ENCODE measurements at places on chromosomes 7 and 10.

DNA sequence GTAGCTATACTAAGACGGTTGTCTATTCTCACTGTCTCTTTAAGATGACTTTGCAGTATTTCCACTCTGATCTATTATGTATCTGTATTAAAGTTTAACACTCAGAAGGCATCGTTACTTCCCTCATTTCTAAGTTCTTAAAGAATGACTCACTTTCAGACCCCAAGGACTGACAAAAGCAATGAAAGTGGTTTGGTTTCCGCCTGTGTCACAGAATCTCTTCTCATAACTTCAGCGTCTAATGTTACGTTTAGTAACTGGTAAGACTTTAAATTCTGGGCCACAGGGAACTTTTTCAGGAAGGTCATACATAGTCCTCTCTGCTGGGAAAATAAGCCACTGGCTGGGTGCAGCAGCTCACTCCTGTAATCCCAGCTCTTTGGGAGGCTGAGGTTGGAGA, 892.0 kb upstream of the AUTS2 start:
- DNase-seq: no peak

DNA sequence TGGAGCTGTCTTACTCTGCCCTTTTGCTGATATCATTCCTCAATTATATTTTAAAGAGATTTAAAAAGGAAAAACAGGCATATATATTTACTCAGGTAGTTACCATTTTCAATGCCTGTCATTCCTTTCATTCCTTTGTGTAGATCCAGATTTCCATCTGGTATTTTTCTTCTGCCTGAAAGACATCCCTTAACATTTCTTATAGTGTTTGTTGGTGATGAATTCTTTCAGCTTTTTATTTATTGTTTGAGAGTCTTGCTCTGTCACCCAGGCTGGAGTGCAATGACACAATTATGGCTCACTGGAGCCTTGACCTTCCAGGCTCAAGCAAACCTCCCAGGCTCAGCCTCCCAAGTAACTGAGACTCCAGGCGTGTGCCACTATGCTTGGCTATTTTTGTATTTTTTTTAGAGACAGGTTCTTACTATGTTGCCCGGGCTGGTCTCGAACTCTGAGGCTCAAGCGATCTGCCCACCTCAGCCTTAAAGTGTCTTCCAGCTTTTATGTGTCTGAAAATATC, 5.6 kb upstream of the POM121 start:
- no peak for DNase-seq

DNA sequence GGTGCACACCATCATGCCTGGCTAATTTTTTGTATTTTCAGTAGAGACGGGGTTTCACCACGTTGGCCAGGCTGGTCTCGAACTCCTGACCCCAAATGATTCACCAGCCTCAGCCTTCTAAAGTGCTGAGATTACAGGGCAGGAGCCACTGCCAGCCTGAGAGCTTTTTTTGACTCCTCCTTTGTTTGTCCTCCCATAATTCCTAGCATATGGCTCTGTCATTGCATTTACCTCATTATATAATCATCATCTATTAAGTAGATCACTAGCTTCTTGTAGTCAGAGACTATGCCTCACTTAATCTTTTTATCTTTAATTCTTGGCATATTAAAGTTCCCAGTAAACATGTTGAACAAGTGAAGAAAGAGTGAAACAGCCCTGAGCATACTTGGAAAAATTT, 82.1 kb downstream of the CPEB3 start:
- DNase-seq: no peak

GRCh38 chr10:123451618-123452245, 214.4 kb upstream of the GPR26 start:
- DNase-seq: no peak

DNA sequence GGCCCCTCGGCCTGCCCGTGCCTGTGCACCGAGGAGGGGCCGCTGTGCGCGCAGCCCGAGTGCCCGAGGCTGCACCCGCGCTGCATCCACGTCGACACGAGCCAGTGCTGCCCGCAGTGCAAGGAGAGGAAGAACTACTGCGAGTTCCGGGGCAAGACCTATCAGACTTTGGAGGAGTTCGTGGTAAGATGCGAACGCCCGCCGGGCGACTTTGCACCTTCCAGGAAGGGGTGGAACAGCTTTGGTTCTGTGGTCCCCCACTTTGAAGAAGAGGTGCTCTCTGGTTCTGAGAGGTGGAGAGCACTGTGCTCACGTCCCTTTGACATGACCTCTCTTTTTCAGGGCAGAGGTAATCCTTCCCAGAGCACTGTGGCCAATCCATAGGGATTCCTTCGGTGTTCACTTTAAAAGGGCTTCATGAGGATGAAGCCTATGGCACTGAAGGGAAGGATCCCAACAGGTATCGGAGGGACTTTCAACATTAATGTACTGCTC, 2.6 kb downstream of the VWC2 start:
- DNase-seq: no peak

DNA sequence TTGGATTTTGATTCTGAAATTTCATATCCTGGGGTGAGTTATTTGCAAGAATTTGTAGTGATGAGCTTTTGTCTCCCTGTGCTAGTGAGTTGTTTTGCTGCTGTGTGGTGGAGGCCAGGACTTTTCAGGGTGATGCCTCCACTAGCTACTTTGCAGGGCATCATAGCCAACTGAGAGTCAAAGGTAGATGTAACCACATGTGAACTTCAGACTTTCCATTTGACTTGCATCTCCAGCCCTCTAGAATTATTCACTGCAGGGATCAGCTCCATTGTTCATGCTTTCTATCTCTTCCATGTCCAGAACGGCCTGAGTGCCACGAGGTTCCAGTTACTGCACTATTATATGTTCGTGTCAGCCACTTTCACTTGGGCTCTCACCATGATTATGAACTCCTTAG, 534.3 kb downstream of the GRM8 start:
- DNase-seq: no peak

DNA sequence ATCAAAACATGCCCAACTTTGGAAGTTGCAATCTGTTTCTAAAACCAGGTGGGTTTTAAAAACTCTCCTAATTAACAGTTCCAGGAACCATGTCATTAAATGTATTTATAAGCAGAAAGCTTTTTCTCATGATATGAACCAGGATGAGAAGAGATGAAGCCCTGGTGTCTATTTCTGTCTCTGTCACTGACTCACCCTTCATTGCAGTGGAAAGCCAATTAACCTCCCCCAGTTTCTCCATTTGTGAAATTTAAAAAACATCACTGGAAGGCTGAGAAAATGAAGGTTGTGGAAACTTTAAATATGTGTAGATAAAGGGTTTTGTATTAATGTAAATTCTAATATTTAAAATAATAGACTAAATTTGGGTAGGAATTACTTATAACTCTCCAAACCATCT, 1088.0 kb downstream of the SORCS1 start:
- DNase-seq: no peak

GRCh38 chr10:72850861-72851260, 42.7 kb upstream of the OIT3 start:
- DNase-seq: no peak

DNA sequence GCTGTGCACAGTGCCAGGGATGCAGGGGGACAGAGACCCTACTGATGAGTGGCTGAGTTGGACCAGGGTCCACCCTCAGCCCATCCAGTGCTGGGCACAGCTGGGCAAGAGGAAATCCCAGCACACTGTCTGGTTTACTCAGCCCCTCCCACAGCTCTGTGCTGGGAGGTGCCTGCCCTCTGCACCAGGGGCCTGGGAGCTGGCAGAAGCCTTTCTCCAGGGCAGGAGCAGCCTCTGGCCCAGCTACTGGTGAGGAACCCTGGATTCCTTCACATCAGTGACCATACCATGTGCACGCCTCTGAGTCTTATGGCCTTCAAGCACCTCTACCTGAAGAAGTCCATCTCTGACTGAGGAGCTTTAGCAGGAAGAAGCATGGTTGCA, 25.9 kb upstream of the C10orf71 start:
- DNase-seq: no peak

DNA sequence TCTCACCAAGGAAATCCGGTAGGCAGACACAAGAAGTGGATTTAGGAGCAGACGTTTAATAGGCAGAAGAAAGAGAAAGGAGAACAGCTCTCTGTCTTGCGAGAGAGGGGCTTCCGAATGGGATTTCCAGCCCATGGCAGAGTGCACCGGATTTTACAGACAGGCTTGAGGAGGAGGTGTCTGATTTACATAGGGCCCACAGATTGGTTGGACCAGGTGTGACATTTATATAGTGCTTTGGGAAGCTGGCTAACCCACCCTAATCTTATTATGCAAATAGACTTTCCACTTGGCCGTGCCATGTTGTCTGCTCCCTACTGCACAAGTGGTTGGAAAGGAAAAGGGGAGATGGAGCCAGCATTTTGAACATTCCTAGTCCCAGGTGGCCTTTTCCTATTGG, 57.8 kb downstream of the ANKMY2 start:
- DNase-seq: no peak

- no peak for DNase-seq
Observed at GRCh38 chr7:130154131-130154500, 51.1 kb downstream of the TMEM209 start.

DNA sequence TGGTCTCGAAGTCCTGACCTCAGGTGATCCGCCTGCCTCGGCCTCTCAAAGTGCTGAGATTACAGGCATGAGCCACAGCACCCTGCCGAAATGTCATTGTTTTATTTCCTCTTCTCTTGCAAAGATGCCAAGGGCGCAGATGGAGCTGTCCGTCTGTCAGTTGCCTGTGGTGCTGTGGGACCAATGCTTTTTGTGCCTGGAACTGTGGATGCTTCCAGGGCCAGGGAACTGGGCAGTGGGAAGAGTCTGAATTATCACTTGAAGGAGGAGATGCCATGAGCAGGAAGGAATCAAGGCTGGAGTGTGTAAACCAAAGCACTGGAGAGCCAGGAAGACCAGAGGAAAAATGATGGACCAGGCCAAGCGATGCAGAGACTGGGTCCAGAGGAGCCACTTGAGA, 459.9 kb downstream of the GALNT17 start:
- DNase-seq: no peak

GRCh38 chr10:57785546-57785945, 482.1 kb downstream of the IPMK start:
- DNase-seq: no peak

DNA sequence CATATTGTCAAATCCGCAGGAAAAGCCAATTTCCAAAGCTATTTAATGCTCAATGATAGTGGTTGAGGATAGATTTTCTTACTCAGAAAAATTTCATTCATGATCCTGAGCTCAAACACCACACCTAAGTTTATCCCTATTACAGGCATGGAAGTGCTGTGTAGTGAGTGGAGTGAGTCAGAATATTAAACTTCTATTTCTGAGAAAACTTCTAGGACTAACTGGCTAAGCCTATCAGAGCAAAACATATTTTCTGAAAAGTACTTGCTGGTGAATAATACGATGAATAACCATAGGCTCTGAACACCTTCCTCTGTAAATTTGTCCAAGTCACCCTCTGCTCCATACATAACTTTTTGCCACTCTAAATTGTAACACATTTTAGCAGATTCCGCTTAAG, 221.5 kb downstream of the SUGCT start:
- DNase-seq: no peak

DNA sequence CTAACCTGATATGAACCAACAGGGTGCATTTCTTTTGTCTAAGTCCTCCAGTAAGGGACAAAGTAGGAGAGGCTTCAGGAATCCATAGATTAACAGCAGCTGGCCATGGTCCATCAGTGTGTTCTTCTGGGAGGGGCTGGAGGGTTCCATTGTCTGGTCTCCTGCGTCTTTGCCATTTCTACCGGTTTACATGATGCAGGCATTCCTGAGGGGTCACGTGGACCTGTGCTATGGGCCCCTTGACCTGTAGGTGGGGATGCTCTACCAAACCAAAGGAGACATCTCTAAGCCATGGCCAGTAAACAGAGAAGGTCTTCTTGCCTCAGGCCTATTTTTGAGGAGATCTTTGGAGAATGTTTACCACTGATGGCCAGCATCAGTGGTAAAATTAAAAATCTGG, 28.7 kb upstream of the HABP2 start:
- no peak for DNase-seq

GRCh38 chr10:92690211-92690914, 608 bp downstream of the HHEX start:
- no peak for DNase-seq

GRCh38 chr7:87627634-87627994, 584 bp upstream of the RUNDC3B start:
- DNase-seq: no peak

DNA sequence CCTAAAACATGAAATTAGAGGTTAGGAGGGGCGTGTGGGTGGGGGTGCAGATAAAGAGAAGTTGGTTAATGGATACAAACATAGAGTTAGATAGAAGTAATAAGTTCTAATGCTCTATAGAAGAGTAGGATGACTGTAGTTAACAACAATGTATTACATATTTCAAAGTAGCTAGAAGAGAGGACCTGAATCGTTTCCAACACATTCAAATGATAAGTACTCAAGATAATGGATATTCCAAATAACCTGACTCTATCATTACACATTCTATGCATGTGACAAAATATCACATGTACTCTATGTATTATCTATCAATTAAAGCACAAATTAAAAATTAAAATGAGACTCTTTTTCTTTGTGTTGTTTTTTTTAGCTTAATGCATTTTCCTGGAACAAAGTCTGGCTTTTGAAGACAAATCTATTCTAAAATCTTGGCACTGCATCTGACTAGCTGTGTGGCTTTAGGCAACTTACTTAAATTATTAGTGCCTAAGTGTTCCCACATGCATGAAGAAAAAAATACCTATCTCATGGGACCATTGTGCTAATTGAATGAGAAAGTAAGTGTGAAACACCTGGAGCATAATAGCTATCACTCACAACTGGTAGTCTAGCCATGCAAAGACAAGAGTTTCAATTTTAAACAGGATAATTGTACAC, 75.7 kb downstream of the SEMA3C start:
- DNase-seq: no peak

DNA sequence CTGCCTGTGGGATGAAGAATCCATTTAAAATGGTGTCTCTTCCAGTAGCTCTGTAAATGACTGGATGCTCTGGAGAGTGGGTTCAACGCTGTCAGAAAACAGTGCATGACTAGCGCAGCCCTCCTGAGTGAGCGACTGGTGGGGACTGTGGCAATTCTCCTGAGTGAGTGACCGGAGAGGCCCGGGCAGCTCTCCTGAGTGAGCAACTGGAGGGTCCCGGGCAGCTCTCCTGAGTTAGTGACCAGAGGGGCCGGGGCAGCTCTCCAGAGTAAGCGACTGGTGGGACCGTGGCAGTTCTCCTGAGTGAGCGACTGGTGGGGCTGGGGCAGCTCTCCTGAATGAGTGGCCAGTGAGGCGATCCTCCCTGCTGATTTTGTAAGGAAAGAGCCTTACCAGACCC, 85.5 kb downstream of the WDR37 start:
- no peak for DNase-seq

DNA sequence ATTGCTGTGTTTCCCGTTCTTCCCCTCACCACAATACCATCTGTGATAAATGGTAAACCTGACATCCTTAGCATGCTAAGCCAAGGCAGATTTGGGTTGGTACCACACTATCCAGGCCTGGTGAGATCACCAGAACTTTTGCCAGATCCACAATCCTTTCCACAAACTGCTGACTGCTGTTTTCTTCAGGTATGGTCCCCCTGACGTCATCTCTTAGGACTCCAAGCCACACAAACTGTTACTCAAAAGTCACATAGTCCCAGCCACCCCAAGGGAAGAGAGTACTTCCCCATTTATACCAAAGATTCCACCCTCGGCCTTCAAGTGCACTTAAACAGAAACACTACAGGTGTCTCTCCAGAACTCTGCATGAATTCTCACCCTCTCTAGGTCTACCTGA, 34.8 kb downstream of the SLC25A13 start:
- no peak for DNase-seq

Data from COR-L47 (cell line).